ENCODE measurements at places on chromosomes 13 and 19.
A peak's percentile ranks its signal among the peaks of the same experiment; 100 is the strongest.

DNA sequence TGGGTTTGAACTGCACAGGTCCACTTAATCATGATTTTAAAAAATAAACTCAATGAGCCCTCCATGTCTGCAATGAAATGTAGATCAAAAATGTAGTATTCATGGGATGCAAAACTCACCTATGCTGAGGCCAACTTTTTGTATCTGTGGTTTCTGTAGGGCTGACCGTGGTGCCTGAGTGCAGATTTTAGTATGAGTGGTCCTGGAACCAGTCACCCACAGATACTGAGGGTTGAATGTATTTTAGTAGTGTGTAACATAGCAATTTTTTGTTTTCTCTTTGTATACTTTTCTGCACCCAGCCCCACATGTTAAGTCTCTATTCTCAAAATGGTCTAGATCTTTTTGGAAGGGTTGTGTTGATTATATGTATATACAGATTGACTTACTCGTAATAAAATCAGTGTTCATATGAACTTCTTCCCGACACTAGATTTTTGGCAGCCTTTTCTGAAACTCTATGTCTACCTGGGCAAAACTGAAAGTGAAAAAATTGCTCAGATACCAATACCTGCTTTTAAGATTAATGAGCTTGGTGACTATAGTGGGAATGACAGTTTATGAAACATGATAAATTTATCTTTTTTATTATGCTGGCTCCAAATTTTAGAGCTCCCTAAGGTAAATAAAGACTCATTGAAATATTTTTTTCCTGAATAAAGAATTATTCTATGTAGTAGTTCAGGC is 51.6 kb downstream of the DNAJC15 start:
- DNase-seq = no peak

- no peak for DNase-seq
Observed at GRCh38 chr13:25874064-25874737, 177.6 kb downstream of the SHISA2 start.

DNA sequence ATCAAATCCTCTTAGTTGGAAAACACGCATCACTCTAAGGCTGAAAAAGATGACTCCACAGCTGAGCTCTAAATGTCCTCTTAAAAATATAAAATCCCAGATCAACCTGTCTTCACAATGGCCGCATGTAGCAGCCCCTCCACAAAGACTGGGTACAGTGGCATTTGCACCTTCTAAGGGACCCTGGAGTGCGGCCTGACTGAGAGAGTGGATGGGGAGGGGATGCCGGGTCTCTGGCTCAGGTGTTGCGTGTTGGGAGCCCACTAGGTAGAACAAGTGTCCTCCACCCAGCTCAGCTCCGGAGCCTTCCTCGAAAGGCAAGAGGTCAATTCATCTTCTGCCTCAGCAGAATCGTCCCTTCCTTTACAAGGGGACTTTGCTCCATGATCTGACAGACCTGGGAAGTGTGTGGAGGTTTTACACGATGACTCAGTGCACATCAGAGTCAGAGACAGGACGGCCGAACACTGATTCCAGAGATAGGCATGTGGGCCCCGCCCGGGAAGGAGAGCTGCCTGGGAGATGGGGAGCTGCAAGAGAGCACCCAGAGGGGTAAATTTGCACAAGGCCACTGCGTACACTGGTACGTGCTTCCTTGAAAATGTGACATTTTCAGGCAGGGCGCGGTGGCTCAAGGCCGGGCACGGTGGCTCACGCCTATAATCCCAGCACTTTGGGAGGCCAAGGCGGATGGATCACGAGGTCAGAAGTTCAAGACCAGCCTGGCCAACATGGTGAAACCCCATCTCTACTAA is 23.5 kb upstream of the SLC15A1 start:
- no peak for DNase-seq

- DNase-seq = no peak
Observed at GRCh38 chr13:48892688-48893075, 83.0 kb upstream of the FNDC3A start.

DNA sequence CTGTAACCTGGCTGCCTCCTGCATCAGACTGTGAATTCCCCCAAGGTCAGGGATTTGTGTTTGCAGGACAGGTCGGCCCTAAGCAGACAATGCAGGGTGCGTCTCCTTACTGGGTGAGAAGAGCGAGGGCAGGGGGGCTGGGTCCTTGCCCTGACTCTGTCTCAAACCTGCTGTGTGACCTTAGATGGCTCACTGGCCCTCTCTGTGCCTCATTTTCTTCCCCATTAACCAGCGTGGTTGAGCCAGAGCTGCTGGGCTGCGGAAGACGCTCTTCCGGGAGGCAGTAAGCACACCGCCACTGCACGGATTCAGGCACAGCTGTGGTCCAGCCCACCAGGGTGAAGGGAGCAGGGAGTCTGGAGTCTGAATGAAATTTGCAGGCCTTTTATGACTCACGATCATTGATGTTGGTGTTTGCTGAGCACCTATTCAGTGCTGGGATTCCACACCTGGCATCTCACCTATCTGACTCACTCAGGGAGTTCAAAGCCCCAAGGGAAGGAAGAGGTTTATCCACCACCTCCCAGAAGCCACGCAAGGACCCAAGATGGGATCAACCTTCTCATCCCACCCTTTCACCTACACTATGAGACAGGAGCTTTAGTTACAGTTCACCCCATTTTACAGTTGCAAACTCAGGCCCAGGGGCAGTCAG is 2.5 kb downstream of the AKT1S1 start:
- no peak for DNase-seq

DNA sequence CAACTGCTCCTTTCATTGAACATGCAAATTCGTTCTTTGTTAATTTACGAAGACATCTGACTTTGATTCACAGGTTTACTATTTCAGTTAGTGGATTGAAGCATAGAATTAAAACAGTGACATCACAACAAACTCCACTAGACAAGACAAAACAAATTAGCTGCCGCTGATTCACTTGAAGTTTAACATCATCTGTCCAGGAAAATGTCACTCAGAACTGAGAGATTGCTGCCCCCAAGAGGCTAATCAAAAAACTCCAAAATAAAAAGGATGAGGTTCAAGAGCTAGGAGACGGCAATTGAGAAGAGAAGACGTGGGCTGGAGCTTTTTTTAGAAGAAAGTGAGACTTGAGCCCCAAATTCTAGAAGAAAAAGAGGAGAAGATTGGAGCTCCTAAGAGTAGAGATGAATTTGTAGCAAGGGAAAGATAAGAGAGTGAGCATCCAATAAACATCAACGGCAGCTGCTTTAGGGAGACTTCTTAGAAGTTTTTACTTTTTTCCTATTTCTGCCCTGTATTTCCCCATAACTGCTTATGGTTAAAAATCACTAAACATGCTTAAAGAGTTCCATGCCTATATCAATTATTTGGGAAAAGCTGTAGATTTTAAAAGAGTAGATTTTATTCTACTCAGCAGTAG is 40.8 kb upstream of the TPP2 start:
- no peak for DNase-seq

GRCh38 chr19:18379803-18380747 is 5.9 kb upstream of the GDF15 start:
- DNase-seq = peak; percentile 83

DNA sequence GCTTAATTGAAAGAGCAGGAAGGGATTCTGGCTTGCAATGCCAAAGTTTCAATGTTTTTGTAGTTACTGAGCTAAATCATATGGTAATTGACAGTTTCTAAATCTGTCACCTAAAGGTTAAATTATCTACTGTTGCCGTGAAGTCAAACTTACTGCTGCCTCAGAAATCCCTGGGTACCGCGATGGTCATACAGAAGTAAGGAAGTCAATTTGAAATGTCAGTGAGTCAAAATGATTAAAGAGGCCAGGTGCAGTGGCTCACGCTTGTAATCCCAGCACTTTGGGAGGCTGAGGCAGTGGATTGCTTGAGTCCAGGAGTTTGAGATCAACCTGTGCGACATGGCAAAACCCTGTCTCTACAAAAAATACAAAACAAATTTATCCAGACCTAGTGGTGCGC is 48.8 kb upstream of the TPM4 start:
- no peak for DNase-seq

- no peak for DNase-seq
Observed at GRCh38 chr13:95547531-95548167, 4.9 kb upstream of the CLDN10 start.

GRCh38 chr13:76019421-76020044 is 383.4 kb downstream of the LMO7 start:
- DNase-seq = peak; percentile 31

GRCh38 chr13:97933776-97934175 is 19.7 kb upstream of the IPO5 start:
- no peak for DNase-seq

GRCh38 chr19:32174386-32175113 is 170.9 kb upstream of the ZNF507 start:
- no peak for DNase-seq

- no peak for DNase-seq
Observed at GRCh38 chr19:41913538-41914423, 14.5 kb downstream of the ERFL start.

GRCh38 chr13:26946684-26947343 is 186.2 kb upstream of the GPR12 start:
- no peak for DNase-seq

GRCh38 chr19:15216363-15216762 is 15.6 kb upstream of the NOTCH3 start:
- DNase-seq = no peak

DNA sequence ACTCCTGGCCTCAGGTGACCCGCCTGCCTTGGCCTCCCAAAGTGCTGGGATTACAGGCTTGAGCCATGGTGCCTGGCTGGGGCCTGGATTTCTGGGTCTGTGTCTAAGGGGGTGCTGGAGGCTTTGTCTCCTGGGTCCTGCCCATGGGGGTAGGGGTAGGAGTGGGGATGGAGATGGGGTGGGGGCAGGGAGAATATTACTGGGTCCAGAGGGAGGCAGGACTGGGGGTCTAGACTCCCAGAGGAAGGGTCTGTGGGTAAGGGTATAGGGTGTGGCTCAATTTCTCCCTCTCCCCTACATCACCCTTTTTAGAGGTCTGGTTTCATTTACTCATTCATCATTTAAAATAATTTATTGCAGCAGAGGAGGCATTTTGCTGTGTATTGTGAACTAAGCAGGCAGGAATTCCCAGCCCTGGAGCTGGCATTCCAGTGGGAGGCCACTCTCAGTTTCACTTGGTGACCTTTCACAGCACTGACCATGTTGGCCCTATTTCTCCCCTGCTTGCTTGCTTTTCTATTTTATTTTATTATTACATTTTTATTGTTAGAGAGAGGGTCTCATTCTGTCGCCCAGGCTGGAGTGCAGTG is 810 bp upstream of the NFKBID start:
- peak; percentile 20 for DNase-seq

GRCh38 chr13:47672245-47673008 is 328.6 kb downstream of the SUCLA2 start:
- no peak for DNase-seq

DNA sequence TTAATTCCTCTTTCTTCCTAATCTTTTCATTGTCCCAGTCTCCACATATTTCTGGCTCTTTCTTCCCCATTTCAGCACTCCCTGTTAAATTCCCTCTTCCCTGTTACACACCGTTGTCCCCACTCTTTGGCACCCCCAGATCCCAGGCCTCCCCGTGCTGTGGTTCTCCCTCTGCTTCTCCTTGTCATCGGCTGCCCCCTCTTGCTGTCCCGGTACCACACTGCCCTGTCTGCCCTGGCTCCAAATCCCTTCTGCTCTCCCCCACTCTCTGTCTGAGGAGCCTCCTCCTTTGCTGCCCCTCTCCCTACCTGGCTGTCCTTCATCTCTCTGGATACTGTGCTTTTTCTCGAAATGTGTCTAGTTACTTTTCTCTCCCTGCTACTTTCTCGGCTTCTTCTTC is 983 bp downstream of the ZNF415 start:
- DNase-seq = no peak

DNA sequence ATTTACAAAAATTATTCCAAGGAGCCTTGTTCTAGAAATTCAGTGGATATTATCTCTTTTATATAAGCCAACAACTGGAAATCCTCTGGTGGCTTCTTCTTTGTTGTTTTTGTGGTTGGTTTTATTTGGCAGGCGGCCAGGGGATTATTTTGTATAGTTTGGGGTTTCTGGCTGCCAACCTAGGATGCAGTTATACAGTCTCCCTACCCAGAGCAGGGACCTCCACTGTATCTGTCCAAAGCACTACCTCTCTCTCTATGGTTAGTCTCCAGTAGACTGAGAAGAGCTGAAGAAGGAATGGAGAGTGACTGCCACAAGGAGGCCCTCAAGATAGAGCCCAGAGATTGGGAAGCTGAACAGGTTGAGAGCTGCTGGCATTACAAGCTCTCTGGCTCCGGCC is 80.2 kb downstream of the ZAR1L start:
- no peak for DNase-seq

GRCh38 chr13:105773241-105773640 is 762.2 kb downstream of the EFNB2 start:
- DNase-seq = no peak

DNA sequence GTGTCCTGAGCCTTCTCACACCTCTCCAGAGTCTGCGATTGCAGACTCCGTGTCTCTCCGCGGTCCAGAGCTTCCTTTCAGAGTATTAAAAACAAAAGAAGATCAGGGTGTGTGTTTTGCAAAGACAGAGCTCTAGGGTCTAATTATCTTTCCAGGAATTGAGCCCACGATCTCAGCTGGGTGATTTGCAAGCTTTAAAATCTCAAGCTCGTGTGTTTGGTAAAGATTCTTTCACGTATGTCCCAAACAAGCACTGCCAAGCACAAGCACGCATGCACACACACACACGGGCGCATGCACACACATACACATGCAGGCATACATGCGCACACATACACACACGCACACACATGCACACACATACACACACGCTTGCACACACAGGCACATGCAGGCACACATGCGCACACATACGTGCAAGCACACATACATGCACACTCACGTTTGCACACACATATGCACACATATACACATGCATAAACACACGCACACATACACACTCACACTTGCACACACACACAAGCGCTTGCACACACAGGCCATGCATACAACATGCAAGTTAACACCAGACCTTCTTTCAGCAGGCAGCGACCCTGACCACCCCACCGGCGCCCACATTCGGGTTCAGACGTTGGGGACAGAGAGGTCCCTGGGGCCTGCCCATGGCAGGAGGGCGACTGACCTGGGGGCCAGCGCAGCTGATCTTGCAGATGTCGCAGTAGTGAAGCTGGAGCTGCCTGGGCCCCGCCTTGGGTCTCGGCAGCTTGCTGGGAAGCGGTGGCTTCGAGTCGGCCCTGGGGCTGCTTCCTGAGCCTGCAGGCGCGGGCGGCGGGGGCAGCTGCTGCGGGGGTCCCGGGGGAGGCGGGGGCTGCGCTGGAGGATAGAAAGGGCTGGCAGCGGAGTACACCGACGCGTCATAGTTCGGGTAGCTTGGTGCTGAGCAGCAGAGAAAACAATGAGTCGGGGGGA is 37.9 kb downstream of the ZFR2 start:
- DNase-seq = no peak

DNA sequence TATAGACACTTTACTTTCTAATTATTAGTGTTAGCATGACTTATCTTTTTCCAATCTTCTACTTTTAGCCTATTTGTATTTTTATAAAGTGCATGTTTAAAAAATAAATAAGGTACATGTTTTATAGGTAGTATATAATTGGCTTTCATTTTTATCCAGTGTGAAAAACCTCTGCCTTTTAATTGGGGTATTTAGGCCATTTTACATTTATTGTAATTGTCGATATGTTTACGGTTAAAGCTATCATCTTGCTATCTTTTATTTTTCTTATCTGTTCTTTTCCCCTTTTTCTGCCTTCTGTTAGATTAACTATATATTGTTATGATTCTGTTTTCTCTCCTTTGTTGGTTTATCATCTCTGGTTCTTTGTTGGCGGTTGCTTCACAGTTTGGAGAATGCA is 9.1 kb downstream of the PROZ start:
- no peak for DNase-seq

Measured in left hindlimb (tissue), 1 donor.